ENCODE measurements at places on chromosomes 5 and 9.
A peak's percentile ranks its signal among the peaks of the same experiment; 100 is the strongest.

DNA sequence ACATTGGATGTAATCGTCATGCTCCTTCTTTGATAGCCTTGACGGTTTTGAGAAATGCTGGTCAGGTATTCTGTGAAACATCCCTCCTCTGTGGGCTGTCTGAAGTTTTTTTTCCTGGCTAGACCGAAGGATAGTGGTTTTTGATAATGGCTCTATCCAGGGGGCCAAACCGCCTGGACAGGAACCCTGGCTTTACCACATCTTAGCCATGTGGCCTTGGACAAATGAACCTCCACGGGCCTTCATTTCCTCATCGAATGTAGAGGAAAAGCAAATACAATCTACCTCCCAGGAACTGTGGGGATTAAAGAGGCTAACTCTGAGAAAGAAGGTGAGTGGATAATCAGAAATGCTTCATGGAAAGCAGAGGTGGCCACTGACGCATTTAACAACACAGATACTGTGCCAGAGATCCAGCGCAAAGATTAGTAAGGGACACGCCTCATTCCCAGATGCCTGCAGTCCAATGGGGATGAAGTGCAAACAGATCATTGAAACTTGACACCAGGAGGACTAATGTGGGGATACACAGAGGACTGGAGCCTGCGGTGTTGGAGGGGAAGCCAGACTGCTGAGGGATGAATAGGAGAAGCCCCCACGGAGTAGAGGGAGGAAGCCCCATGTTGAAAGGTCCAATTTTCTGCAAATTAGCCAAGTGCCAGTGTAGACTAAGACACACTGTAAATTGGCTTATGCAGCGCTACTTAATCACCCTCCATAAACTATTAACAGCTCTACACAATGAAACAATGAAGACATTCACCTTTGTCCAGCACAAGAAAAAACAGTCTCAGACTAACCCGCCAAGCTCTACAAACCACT, 41.6 kb downstream of the MYO10 start:
- DNase-seq, result peak; percentile 73

DNA sequence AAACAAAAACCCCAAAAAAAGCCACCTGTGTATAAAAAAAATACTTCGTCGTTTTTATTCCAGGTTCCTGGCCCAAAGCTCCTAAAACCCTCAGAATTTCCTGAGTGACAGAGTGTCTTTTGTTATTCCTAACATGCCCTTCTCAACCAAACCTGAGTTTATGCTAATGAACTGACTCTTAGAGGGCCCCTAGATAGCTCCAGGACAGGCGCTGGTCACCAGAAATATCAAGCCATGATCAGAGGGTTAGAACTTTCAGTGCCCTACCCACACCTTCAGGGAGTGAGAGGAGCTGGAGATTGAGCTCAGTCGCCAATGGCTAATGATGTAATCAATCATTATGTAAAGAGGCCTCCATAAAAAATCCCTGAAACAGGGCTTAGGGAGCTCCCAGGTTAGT, 15.7 kb downstream of the AUH start:
- DNase-seq, result no peak

DNA sequence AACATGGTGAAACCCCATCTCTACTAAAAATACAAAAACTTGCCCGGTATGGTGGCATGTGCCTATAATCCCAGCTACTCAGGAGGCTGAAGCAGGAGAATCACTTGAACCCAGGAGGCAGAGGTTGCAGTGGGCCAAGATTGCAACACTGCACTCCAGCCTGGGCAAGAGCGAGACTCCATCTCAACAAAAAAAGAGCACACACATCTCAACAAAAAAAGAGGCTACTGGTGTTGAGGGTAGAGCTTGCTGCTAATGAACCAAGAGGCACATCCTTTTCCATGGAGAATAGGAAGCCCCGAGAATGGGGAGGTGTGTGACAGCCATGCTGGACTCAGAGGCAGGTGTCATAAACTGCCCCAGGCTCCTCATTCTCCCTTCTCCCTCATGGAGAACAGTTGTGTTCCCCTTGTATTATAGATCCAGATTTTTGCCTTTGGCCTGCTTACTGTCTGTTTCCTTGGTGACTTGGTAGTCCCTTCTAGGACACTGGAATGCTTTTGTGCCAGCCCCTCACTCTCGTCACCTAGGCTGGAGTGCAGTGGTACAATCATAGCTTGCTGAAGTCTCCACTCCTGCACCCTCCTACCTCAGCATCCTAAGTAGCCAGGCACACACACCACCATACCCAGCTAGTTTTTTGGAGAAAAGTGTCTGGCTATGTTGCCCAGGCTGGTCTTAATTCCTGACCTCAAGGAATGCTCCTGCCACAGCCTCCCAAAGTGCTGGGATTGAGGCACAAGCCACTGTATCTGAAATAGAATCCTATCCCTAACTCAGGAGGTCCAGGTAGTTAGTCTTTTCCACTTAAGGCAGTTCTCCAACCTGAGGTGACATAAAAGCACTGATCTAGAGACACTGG, 5.1 kb downstream of the RPL12 start:
- no peak for DNase-seq

DNA sequence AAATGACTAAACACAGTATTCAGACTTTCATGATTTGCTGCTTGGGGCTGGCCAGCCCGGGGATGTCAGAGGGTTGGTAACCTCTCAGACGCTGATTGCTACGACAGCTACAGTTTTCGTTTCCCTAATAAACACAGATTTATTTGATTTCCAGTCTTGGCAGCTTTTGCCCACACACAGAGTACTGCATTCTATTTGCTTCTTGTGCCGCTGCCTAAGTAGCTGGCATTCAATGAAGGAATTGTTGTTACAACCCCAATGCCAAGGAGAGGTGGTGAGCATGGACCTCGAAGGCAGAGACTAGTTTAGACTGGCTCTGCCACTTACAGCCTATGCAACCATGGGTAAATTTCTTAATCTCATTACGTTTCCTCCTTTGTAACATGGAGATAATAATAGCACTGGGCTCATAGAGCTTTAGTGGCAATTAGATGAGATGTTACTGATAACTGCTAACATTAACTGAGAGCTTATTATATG, 247.1 kb upstream of the PANK3 start:
- no peak for DNase-seq

GRCh38 chr5:143682246-143682905, 129.6 kb upstream of the HMHB1 start:
- peak; percentile 73 for DNase-seq

DNA sequence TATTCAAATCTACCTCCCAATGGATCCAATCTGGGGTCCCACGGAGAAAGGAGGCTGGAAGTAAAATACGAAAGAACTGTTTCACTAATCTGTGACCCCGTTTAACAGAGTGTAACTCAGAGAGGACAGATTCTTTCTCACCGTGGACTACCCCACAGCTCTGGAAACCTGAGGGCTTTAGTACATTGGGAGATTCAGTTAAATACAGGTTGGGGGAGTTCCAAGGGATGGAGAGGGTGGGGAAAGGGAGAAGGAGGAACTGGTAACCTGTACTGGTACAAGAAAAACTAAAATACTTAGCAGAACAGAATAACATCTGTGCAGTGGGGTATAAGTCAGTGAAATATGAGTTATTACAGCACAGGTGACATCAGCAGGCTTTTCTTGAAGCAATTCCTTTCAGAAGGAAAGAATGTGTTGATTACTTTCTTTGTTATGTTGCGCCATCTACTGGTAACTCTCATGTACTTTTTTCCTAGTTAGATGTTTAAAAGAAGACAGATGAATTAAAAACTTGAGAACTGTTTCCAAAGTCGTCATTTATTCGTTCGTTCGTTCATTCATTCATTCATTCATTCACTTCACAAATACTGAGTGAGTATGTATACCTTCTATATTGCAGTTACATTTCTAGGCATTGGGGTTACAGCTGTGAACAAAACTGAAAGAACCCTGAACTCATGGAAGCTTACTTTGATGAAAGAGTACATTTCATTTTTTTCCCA, 30.0 kb upstream of the STOM start:
- DNase-seq, result peak; percentile 83

GRCh38 chr5:172423379-172424110, 30.8 kb downstream of the SH3PXD2B start:
- no peak for DNase-seq

DNA sequence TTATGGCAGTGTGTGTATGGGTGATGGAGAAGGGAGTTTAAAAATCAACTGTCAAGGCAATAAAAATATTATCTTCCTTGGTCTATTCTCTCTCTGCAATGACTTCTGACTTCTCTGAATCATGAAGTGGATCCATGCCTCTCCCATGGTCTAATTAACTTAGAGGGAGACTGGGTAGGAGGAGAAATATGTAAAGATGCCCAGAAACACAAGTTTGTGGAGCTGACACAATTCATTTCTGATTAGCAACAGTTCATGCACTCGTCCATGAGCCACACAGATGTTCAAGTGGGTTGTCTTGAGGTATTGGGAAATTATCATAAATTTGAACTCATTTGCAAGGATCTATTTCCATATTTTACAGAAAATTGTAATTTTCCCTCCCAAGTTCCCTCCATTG, 38.1 kb downstream of the INSYN2B start:
- peak; percentile 91 for DNase-seq

- peak; percentile 84 for DNase-seq
These were observed 262.1 kb upstream of the KLF4 start for GRCh38 chr9:107751567-107752210.

GRCh38 chr9:93185266-93186214, 1.6 kb downstream of the WNK2 start:
- DNase-seq, result no peak

GRCh38 chr5:64199425-64199824, 33.8 kb downstream of the RNF180 start:
- DNase-seq, result no peak

GRCh38 chr5:180330810-180331646, 22.1 kb downstream of the GFPT2 start:
- peak; percentile 99 for DNase-seq

DNA sequence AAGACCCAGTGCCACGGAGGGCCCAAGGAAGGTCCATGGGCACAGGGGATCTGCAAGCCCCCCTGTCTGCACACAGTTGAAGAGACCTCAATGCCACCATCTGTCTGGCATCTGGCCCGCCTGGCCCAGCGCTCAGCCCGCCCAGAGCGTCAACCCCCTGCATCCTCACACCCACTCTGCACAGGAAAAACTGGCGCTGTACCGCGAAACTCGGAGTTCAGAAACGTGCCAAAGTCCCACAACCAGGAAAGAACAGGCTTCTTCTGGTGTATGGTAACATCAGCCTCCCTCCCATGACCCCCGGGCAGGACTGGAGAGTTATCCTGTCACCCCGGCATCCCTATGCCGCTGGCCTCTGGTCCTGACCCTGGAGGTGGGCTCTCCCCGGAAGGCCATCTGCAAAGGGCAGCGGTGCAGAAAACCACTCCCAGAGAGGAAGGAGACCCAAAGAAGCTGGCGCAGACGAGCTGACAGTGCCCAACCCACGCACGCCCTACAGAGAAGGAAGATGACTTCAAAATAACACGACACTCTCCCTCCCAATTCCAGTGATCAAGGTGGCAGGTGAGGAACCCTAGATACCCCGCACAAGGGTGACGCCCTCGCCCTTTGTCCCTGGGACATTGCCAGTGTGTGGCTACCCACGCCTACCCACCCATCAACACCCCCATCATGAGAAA, 18.9 kb downstream of the VAV2 start:
- no peak for DNase-seq

DNA sequence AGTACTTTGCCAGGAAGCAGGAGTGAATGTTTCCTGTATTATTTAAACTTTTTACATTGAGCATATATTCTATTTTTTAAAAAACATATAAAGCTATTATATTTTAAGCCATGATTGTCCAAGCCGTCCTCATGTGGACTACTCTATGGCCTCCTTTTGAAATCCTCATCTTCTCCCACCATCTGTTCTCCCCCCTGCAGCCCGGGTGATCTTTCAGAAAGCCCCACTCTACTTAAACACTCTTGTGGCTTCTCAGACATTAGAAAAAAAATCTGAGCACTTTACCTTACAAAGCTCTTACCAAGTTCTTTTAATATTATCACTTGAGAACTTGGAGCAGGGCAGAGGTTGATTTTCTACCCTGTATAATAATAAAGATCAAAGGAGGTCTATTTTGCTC, 95.4 kb downstream of the CAVIN4 start:
- DNase-seq, result no peak

DNA sequence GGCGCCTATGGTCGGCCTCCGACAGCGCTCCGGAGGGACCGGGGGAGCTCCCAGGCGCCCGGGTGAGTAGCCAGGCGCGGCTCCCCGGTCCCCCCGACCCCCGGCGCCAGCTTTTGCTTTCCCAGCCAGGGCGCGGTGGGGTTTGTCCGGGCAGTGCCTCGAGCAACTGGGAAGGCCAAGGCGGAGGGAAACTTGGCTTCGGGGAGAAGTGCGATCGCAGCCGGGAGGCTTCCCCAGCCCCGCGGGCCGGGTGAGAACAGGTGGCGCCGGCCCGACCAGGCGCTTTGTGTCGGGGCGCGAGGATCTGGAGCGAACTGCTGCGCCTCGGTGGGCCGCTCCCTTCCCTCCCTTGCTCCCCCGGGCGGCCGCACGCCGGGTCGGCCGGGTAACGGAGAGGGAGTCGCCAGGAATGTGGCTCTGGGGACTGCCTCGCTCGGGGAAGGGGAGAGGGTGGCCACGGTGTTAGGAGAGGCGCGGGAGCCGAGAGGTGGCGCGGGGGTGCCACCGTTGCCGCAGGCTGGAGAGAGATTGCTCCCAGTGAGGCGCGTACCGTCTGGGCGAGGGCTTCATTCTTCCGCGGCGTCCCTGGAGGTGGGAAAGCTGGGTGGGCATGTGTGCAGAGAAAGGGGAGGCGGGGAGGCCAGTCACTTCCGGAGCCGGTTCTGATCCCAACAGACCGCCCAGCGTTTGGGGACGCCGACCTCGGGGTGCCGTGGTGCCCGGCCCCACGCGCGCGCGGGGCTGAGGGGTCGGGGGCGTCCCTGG, 561 bp downstream of the DAPK1 start:
- DNase-seq, result no peak

DNA sequence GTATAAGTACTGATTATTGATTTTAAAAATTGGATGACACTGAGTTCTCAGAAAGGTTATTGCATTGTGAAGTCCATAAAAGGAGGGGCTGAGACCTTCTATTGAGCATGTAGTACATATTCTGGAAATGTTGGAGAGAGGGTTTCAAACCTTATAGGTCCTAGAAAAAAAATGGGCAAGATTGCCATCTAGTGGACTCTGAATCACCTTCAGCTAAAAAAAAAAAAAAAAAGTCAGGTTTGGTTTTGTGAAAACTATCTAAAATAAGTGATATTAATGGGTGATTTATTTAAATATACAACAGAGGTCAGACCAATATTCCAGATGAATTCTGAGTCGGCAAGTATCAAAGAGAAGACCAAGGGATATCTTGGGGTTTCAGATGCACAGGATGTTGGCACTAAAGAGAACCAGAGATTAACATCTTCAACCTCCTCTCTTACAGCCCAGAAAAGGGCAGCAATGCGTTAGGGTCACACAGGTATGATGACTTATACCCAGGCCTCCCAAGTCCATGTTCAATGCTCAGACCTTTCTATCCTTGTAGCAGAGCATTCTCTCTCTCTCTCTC, 109.8 kb upstream of the NMUR2 start:
- DNase-seq, result peak; percentile 24

DNA sequence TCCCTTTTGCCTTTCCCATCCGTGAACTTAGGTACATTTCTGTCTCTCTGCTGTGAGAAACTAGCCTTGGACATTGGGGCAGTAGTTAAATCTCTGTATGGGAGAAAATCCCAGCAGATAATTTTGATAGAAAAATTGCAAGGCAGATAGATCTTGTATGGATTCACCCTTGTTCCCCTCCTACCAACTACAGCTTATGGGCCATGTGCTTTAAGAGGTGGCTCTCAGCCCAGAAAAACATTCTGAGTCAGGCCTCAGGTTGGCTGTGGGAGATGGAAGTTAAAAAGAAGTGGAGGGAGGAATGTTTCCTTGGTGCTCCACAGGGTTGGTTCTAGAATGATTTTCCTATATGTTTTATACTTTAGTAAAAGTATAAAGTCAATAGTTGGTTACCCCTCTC, 1.4 kb upstream of the KDM3B start:
- DNase-seq, result peak; percentile 61

- no peak for DNase-seq
These were observed 135.1 kb upstream of the RFX3 start for GRCh38 chr9:3660936-3661335.

Measured in AG10803 (cell line).